ENCODE measurements at places on chromosomes 12 and 14.

DNA sequence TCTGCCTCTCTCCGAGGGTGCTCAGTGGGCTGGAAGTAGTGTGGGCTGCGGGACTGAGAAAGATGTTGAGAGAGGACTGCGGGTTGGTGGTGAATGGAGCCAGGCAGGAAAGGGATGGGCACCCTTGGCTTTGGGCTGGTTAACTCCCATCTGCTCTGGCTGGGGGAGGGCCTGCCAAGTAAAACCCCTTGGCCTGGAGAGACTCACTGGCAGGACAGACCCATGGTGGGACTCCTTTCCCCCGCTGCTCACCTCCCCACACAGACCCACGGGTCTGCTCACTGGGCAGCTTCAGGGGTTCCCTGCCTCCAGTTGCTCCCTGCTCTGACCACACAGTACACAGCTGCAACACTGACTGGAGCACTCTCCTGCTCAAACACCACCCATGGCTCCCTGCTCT, 54.1 kb downstream of the KRT80 start:
- no peak for DNase-seq

- no peak for DNase-seq
Observed at GRCh38 chr14:100135073-100135472, 24.4 kb downstream of the DEGS2 start.

DNA sequence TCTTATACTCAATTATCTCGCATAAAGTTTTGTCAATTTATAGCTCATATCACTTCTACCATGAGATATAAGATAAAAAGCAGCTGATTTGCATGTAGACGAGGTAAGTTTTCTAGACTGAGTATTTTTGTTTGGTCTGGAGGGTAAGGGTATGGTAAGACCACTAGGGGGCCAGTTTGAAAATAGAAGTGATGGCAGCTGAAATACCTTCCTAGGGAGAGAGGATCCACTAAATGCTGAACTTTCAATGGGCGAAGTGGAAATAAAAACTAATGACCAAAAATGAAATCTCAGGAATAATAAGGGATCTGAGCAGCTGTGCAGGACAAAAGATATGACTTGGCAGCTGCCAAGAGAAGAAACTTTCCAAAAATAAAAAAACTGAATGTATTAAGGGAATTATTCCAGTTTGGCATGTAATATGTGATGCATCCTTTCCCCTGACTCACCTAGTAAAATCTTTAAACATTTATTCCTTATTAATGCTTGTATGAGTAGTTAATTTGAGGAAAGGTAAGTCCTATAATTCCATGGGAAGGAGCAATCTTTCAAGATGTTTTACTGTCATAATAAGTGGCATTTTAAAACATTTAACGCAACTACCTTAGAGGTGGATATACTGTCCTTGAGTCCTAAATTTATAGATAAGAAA, 754.5 kb downstream of the C12orf50 start:
- DNase-seq = no peak

GRCh38 chr14:95307402-95308041, 12.2 kb downstream of the CLMN start:
- DNase-seq = no peak

GRCh38 chr12:23204933-23205778, 580.2 kb downstream of the ETNK1 start:
- DNase-seq = no peak

- DNase-seq = no peak
Observed at GRCh38 chr14:103434868-103435442, 49.7 kb downstream of the MARK3 start.

DNA sequence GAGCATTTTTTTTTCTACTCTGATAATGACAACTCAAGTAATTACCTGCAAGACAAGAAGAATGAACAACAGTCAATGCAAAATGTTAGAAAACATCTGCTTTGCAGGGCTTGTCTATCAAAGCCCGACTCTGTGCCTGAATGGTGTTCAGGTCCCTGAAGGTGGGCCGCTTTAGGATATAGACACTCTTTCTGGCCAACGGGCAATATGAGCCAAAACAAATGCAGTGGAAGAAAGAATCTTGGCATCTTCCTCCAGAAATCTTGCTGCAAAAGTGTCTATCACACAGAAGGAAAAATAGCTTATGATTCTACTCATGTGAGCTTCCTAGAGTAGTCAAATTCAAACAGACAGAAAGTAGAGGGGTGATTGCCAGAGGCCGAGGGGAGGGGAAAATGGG, 32.7 kb downstream of the FOS start:
- no peak for DNase-seq

DNA sequence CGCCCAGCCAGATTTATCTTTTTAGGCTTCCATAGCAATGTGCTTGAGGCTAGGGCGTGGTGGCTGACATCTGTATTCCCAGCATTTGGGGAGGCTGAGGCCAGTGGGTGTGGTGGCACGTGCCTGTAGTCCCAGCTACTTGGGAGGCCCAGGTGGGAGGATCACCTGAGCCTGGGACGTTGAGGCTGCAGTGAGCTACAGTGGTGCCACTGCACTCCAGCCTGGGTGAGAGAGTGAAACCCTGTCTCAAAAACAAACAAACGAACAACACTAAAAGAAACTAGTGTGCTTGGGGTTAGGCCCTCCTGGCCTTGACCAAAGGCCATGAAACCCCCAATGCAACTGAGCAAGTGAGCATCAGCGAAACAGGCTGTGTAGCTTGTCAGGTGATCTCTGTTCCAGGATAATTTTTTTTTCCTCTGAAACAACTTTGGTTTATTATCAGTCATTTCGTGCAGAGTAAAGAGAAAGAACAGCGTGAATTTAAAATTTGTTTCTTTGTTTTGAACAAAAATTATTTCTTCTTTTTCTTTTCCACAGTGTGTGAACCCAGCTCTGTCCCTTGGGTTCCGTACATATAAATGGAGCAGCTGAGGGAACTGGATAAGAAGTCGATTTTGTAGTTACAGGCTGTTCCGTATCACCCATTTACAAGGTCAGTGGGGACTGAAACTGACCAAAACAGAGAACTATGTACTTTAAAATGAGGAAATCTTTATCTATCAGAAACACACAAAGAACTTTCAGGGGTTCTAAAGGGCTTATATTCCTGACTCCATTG, 8.8 kb upstream of the TUBA1C start:
- no peak for DNase-seq

- DNase-seq = no peak
Observed at GRCh38 chr14:72499746-72500145, 394.2 kb downstream of the DPF3 start.

DNA sequence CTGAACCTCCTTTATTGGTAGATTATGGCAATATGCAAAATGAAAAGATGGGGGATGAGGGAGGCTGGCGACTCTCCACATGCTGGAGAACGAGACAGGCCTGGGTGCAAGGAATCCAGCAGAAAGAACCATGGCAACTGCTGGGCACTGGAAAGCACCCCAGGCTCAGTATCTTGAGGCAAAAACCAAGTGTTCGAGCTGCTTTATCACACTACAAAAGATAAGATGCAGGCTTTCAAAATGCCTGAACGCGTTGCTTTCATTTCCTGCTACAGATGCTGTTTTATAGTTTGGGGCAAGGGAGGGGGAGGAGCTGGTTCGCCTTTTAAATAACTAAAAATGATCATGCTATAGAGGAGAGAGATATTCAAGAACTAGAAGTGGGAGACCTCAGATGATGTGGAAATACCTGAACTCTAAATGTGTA, 38.9 kb downstream of the NIN start:
- no peak for DNase-seq

All from stimulated activated CD8-positive, alpha-beta memory T cell treated with anti-CD3 and anti-CD28 coated beads, Interleukin-7, amount 100 ng/mL, for 24 hours (primary cell).